ENCODE measurements at places on chromosomes 7 and 10.

- DNase-seq = no peak
Measured at GRCh38 chr10:86289577-86289868, 77.1 kb downstream of the GRID1 start.

- DNase-seq = no peak
Measured at GRCh38 chr7:66198469-66198868, 6.7 kb upstream of the TPST1 start.

DNA sequence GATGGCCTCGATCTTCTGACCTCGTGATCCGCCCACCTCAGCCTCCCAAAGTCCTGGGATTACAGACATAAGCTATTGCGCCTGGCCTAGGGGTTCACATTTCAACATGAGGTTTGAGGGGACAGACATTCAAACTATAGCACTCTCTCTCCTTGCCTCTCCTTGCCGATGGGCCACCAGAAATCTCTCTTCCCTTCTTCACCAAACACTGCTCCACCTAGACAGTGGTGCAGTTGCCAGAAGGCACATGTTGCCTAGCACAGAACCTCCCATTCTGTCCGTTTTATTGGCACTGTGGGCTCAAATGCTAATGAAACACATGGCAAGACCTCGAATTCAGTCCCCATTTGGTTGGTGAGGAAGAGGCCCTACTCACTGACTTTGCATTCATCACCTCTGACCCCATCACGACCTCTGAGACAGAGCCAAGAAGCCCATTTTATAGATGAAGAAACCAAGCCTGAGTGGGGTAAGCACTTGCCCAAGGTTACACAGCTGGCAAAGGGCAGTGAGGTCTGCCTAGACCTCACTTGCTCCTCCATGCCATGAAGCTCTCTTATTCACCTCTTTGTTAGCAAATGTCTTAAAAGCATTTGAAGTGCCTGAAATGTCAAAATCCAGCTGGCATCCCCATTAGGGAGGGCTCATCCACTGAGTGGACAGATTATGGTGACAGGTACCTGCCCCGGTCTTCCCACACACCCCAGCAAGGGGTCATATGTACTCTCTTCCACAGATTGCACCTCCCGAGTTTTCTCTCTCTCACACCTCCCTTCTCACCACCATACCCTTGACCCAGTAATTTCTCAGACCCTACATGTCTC lies 34.0 kb downstream of the GPRIN2 start:
- DNase-seq = peak; percentile 5

DNA sequence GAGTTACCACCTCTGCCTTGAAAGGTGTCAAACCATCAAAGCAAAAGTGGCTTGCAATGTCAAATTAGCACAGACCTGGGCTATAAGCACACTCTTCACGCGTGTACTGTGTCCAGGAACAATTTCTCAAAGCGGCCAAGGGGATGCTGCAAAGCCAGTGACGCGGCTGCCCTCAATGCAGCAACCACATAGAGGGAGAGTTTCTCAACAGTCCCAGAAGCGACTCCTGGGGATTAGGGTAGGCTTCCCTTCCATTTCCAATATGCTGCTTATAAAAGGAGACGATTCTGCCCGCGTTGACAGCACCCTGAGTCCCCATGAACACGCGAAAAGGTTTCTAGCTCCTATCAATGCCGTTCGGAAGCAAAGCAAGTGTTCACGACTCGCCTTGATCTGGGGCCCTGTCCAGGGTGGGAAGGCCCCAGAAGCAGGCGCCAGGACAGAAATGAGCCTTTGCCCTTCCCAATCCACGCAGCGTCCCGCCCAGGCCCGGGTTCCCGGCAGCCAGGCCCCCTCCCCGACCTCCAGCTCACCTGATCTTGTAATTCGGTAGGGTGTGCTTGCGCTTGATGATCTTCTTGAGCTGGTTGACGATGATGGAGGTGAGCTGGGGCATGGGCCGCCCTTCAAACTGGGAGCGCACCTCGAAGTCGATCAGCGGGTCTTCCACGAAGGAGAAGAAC lies 1.3 kb downstream of the PDZD8 start:
- DNase-seq = peak; percentile 50

DNA sequence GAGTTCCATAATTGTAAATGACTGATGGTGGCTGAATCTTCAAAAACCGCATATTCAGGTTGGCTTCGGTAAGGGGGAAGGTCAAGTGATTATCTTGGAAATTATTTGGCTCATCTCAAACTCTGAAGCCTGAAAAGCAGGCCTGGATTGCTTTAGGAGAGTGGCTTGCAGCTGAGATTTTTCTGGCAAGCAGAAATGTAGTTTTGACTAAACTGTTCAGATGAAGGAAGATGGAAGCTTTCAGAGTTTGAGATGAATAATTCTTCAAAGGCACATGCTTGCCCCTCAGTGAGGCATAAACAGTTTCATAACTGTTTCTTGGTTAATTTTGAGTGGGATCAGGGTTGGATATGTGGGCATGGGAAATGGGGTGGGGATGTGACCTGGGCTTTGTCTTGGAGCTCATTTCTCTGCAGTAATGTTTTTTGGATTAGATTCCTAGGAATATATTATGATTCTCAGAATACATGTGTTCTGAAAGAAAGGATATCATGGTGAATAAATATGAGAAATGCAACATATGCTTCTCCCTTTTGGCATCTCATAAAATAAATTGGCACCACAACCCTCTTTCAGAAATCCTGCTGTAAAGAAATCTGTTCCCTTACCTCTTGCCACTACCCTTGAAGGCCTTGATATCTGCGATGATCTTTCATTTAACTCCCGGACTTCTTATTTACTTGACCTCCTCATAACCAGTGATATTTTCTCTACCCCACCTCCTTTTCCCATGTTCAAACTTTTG lies 469.2 kb downstream of the ADRA2A start:
- DNase-seq = no peak

DNA sequence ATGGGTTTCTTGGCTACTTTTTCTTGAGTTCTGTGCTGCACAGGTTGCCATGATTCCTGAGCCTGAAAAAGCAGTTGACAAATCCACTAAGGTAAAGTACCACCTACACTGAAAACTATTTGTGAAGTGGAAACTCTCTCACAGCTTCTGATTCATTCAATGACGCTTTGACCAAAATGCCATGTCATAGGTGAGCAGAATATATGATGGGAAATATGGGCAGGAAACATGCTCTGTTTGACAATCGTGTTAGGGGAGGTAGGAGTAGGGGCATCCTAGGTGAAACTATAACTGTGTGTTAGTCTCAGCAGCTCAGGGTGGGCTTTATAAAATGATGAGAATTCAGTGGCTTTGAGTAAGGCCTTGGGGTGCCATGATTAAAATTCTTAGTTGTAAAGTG lies 69.6 kb upstream of the ELMO1 start:
- no peak for DNase-seq

DNA sequence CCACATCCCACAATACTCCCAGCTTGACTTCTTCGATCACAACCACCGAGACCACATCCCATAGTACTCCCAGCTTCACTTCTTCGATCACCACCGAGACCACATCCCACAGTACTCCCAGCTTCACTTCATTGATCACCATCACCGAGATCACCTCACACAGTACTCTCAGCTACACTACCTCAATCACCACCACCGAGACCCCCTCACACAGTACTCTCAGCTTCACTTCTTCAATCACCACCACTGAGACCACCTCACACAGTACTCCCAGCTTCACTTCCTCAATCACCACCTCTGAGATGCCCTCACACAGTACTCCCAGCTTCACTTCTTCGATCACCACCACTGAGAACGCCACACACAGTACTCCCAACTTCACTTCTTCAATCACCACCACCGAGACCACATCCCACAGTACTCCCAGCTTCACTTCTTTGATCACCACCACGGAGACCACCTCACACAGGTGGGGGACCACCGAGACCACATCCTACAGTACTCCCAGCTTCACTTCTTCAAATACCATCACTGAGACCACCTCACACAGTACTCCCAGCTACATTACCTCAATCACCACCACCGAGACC lies 8.6 kb downstream of the MUC3A start:
- DNase-seq = no peak

GRCh38 chr10:98244586-98244985 lies 23.4 kb downstream of the LOXL4 start:
- no peak for DNase-seq

- DNase-seq = no peak
Measured at GRCh38 chr10:117723343-117723742, 180.8 kb downstream of the EMX2 start.

DNA sequence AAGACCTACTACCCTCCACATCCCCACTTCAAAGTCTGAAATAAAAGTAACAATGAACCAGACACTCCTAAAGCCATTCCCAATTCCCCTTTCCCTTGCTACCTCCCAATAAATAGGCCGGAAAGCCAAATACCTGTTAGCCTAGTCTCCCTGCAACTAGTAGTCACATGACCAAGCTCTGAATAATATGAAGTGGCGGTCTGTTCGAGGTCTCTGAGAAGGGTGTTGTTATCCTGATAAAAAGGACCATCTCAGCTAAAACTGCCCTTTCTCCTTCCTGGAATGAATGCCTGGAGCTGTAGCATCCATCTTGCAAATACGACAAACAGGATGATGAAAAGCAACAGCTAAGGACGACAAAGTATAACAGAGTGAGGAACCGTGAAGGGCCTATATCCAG lies 6.0 kb downstream of the KIF5B start:
- no peak for DNase-seq

DNA sequence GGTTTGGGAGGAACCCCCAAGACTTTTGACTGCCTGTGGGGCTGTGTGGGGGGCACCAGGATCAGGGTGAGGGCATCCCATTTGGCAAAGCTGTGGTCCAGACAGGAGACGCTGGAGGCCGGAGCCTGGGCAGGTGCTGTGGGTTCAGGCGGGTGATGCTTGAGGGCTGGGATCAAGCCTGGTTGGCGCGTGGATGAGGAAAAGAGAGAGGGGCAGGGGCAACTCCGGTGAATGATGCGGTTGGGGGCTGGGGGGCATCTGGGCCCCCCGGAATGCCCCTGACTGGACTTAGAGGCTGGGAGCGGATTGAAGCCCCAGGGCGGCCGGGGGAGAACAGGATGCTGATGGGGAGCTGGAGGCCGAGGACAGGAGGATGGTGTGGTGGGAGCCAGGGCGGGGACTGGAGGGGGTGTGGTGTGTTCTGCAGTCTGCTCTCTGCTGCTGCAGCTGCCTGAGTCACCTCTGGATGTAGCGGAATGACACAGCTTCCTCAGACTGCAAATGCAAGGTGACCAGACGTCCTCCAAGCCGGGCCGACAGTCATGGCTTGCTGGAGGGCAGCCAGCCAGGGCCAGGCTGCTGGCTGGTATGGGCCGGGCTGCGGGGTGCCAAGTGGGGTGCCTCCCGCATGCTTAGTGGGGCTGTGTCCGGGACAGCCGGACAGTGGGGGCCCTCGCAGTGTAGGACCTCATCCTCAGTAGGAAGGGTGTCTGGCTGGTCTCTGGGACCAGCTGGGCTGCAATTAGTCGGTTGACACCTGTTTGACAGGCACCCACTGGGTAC lies 3.2 kb downstream of the MAFK start:
- peak; percentile 72 for DNase-seq

DNA sequence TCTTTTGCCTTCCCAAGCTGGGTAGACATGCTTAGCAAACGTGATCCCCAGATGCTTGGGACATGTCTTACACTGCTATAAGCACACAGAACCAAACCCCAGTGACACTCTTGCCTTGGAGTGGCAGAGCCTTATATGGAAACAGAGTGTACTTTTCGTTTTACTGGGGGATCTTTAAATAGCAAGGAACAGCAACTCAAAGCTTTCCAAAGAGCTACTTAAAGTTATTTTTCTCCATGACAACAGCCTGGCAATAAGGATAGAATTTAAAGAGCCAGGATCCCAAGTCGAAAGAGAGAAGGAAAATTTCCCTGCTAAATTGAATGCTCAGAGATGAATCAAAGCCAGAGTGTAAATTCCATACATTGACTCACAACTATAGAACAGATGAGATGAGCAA lies 67.8 kb downstream of the ZNF365 start:
- no peak for DNase-seq

GRCh38 chr7:26293569-26294308 lies 2.1 kb downstream of the SNX10 start:
- DNase-seq = peak; percentile 84

DNA sequence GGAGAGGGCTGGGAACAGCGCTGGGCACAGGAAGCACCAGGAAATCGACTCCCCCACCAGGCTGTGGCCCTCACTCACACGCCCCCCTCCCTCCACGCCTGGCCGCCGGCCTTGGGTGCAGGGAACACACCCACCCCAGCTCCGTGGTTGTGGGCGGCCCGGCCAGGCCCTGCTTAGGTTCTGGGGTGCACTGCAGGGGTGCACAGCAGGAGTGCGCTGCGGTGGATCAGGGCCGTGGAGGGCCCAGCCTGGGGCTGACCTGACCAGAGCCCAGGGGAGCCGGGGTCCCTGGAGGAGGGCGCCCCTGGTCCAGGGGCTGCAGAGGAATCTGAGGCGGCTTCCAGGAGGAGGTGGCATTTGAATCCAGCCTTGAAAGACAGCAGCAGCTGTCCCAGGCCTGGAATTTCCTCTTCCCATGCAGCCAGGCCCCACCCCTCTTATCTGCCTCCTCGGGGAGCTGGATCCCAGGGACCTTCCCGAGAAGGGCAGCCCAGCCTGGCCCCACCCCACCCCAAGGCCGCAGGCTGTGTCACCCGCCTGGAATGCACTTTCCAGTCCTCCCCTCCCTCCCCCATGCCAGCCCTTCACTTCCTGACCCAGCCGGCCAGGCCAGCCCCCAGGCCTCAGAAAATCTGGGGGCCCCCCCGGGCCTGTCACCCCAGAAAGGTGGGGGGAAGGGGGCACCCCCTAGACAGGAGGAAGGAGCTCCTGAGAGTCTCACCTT lies 18.4 kb upstream of the PDGFA start:
- no peak for DNase-seq

- no peak for DNase-seq
Measured at GRCh38 chr7:20132585-20132984, 84.6 kb downstream of the MACC1 start.

DNA sequence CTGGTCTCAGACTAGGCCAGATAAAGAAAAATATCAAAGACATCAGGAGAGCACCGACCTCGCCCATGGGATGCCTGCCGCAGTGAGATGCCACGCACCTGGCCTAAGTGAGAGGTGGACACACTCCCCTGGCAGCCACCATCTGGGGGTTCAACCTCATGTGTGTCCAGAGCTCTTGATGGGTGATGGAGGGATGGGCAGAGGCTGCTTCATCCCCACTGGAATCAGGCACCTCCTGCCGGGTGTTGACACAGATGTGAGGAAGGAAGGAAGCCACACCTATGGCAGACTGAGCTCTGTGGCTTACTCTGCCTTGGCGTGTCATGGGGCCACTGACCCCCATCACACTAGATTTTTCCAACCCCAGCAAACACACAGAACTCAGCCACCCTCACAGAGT lies 11.4 kb downstream of the ZNF488 start:
- peak; percentile 4 for DNase-seq

GRCh38 chr7:94127026-94127425 lies 122.9 kb upstream of the BET1 start:
- DNase-seq = no peak

Data from activated CD4-positive, alpha-beta memory T cell treated with anti-CD3 and anti-CD28 coated beads for 36 hours (primary cell).